ENCODE measurements at places on chromosomes 11 and 22.

DNA sequence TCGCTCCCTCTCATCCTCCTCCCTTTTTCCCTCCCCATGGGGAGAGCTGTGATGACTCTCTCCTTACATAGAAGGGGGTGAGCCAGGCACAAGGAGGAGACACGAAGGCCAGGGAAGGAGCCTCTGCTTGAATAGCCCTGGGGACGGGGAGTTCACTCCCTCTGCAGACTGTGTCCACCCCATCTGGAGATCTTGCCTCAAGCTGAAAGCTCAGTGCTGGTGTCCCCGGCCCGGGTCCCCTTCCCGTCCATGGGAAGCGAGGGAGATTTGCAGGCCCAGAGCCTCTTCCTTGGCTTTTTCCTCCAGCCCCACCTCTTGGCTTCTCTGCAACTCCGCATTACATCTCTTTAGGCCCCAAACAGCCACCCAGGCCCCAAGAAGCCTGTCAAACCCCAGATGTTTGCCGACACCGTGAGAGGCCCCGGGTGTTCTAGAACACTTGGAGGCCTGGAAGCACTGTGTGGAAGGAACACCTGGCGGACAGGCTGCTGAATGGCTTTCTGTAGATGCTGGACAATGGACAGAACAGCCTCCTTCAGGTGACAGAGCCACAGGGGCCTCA, 32.3 kb downstream of the LINC01488 start:
- no peak for DNase-seq

GRCh38 chr11:18770479-18771125, 21.0 kb downstream of the PTPN5 start:
- no peak for DNase-seq

GRCh38 chr11:13135385-13136271, 126.5 kb downstream of the RASSF10 start:
- no peak for DNase-seq

- no peak for DNase-seq
Observed at GRCh38 chr11:120211522-120212258, 858 bp downstream of the OAF start.

DNA sequence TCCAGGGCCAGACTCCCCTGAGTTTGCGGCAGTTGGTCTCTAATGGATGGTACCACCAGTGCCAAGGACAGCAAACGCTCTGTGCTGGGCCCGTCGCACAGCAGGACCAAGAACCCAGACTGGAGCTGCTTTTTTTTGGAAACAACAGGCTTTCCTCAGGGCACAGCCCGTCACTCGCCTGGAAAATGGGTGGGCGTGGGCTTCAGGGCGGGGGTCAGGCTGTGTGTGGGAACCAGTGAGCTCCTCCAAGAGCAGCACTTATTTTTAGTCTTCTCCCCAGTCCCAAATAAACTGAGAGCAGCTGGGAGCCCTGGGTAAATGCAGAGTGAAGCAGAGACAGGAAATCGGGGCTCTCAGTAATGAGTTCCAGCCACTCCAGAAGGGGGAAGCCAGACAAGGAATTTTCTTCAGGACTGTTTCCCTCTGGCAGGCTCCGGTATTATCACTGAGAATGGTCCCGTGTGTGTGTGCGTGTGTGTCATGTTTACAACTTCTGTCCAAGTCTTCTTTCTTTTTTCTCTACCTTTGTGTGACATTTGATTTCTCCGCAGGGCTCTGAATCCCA, 63.0 kb downstream of the PPFIBP2 start:
- no peak for DNase-seq

GRCh38 chr22:19680911-19681862, 33.1 kb upstream of the SEPTIN5 start:
- DNase-seq, result no peak

DNA sequence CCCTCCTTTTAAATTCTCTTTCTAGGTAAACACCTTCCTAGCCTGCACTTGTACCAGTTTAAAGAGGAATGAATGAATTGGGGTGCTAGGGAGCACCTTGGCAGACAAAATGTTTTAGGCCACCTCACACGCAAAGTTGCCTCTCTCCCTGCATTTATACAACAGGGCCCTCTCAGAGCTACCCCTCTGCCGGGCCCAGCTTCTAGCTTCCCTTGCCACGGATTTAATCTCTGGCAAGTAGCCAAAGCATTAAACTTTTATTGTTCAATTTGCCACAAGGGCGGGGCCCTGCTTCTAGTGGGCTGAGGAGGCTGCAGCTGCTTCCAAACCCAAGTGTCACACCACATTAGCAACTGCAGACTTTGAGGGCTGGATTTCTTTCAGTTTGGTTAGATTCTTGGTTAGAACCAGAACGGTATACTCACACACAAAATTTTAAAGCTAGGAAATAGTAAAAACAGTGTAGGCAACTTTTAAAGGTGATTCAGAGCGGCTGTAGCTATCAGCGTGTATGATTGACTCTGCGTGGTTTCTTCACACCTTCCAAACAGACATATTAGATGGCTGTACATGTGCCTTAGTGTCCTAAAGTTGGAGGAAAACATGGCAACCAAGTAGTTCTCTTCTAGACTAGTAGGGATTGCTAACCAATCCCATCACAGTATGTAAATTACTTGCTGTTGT, 6.5 kb downstream of the KREMEN1 start:
- DNase-seq, result no peak

- DNase-seq, result no peak
Observed at GRCh38 chr11:12754582-12755234, 80.5 kb downstream of the TEAD1 start.

GRCh38 chr11:20315800-20316199, 47.7 kb upstream of the HTATIP2 start:
- no peak for DNase-seq

All from GM13976 (cell line).